Iris pigment epithelial cell (primary cell): ENCODE measurements at places on chromosomes 2 and 18.

- DNase-seq = no peak
Observed at GRCh38 chr2:137379186-137379585, 585.1 kb upstream of the HNMT start.

- no peak for DNase-seq
Observed at GRCh38 chr2:29164091-29164846, 49.1 kb downstream of the CLIP4 start.

DNA sequence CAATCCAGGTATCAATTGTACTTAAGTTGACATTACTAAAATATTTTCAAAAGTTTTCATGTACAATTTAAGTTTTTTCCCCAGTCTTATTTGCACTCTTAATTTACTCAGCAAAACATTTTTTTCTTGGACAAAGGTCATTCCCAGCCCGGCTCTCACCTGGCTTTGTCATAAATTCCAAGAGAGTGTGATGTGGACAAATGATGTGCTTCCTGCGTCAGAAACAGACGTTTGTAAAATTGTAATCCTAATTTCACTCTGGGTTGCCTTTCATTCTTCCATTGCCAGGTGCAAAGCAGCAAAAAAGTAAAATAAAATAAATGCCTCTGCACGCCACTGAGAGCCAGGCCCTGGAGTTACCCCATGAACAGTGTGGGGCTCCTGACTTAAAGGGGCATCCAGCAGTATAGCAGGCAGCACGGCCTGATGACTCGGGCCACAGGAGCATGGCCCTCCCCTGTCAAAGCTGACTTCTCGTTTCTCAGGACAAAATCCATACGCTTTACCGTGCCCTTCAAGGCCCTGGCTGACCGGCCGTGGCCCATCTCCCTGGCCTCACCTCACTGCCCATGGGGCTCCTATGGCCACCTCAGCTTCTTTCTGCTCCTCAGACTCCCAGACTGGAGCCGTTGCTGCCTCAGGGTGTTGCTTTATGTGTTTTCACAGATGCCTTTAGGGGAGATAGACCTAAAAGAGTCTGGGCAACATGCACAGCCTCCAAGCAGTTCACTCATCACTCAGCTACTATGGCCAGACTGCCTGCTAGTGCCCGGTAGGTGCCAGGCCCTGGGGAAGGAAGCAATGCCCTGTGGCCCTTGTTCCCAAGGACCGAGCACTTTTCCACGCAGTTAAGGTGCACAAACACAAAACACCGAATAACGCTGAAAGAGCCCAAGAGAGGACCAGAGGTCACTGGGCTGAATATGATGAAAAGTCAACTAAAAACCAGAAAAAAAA, 7.6 kb upstream of the TMEM185B start:
- DNase-seq = no peak

- peak; percentile 48 for DNase-seq
Observed at GRCh38 chr2:165055082-165055851, 99.9 kb upstream of the SLC38A11 start.

DNA sequence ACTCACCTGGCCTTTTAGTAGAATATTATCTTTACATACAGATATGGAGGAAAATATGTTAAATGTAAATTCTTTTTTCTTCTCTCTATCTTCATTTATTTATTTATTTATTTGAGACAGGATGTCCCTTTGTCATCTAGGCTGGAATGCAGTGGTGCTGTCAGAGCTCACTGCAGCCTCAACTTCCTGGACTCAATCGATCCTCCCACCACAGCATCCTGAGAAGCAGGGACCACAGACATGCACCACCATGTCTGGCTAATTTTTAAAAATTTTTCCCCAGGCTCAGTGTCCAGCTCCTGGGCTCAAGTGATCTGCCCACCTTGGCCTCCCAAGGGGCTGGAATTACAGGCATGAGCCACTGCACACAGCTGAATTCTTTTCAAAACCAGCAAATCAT, 20.3 kb downstream of the KYNU start:
- no peak for DNase-seq
